ENCODE measurements at places on chromosomes 6 and 20.

DNA sequence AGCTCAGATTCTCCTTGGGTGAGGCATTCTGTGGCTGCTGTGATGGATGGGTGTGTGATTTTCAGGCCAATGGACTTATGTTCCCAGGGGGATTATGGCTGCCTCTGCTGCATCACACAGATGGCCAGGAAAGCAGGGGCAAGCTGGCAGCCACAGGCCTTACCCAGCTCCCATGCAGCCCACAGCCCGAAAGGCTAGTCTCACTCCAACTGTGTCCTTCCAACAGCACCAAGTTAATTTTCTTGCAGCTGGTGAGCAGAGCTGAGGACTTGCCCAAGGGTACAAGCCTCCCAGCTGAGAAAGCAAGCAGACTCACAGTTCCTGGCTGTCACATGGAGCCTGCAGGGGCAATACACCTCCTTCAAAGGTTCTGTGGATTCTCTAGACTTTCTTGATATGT, 155.2 kb upstream of the KHDRBS2 start:
- no peak for DNase-seq

DNA sequence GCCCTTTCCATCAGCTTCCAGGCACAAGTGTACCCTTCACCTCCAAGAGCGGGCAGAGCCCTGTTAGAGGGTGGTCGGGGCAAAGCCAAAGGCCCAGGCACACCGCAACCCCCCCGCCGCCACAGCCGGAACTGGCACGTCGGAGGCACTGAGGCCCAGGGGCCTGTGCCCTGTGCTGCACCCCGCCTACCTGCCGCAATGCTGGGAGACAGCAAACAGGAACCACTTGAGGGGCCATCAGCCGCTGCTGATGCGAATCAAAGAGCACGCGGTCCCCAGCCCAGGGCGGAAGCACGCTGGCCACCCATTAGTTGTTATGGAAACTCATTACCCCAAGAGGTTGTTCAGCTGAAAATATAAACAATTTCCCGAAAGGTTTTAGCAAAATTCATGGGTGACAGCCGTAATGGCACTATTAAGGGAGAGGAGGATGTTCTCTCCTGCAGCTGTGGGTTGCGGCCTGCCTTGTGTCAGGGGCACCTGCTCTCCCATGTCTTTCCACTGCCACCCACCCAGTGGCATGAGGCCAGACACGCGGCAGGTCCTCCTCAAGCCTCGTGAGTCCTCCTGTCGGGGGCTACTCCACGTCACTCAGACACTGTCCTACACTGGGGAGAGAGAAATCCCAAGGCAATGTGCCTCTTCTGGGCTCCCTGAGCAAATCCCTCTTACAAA, 65.3 kb downstream of the EDN3 start:
- DNase-seq: no peak

DNA sequence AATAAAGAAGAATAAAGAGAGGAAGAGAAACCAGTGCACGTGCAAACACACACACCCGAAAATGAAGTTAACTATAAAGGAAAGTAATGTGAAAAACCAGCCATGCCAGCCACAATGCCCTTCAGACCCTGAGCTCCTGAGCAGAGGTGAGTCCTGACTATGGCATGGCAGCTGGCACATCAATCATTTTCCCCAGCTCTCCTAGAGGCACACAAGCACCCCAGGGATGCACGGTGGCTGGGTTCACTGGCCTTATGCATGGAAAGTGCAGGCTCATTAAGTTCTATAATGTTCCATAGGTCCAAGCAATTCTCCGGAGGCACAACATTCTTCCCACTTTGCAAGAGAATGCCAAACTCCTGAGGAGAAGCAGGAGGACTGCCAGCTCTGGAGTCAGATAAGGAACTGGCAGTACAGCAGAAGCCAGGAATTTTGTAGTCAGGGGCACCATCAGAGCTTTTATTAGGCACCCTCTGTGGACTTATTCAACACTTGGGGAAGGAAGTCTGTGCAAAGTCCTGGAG, 175.0 kb upstream of the PRDM1 start:
- DNase-seq: no peak

DNA sequence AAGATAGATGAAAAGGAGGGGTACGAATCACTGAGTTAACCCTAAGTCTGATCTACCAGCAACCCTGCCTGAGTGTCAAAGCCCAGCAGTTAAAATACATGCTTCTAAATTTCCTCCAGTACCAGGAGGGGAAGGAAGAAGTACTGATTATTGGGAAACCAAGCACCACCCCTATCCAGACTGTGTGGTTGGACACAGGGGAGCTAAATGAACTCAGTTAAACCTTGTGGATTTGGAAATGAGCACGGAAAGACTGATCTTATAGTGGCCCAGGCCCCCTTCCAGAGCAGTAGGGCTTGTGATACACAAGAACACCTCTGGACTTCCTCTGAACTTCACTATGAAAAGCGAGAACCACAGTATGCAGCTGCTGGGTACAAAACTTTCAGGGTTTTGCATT, 585.6 kb downstream of the MAFB start:
- no peak for DNase-seq

DNA sequence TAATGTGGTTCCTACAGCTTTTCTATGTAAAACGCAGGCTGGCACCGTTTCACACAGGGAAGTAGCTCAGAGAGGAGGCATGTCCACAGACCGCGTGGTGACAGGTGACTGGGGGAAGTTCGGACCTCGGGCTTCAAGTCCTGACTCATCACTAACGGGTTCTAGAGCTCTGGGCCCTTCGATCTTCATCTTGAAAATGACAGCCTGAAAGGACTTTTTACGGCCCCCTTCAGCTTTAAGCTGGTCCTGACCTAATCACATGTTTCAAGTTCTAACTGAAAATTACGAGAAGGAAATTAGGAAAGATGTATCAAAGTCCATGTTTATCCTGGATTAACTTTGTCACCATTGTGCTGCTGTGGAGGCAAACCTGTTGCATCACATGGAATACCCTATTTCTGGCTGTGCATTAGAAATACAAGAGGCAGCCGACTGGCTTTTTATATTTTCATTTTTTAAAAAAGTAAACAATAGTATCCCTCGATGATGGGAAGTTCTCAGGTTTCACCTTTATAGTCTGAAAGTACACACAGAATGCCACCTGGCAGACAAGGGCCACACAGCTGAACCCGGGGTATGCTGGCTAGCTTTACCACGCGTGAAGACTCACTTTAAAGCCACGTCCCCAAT, 2.0 kb downstream of the MAN1A1 start:
- DNase-seq: peak; percentile 8

DNA sequence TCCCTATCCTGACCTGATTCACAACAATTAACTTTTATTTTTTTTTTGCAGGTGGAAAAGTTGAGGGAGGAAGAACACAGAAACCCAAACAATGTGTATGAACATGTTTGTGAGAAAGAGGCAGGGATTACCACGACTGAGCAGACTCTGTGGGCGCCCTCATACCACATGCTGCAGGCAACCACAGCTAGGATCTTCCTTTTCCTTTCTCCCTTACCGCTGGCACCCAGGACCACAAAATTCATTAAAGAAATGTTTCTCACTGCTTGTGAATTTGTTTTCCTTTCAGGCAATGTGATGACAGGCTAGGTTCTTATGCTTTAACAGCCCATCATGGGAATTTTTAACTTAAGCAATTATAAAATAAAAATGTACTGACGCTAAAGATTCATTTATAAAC, 287.1 kb downstream of the GMDS start:
- DNase-seq: no peak

DNA sequence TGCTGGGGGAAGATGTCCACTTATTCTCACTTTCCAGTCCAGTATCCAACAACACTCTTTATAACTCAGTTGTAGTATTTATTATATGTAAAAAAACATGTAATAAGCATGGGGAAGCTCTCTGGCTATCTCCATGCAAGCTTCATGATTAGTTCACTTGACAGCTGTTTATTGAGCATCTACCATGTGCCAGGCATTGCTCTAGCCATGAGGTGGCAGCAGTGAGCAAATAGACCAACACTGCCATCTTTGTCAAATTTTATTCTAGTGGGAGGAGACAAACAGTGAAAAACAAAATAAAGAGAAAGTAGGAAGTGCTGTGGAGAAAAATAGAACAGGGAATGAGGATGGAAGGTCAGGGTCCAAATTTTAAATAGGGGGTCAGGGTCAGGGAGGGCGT, 131.8 kb downstream of the CFAP61 start:
- no peak for DNase-seq

- no peak for DNase-seq
Measured at GRCh38 chr6:162538643-162539064, 188.9 kb downstream of the PRKN start.

DNA sequence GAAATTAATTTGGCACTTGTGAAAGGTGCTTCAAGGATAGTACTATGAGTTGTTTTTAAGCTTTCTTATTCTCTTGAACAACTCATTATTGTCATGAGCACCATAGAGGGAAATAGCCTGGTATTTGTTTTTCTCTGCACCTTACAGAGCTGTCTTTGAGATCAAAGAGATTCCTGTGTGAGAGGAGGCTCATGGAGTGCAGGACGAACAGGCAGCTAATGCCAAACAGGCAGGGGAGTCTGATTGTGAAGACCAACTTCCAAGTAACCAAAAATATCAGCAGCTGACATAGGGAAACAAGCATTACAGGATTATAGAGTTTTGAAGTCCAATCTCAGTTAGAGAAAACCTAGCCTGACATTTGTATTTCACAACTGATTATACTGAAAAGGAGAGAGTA, 110.6 kb upstream of the TENT5A start:
- no peak for DNase-seq

GRCh38 chr20:62929051-62929538, 2.8 kb upstream of the DIDO1 start:
- DNase-seq: peak; percentile 56

GRCh38 chr20:12262747-12263146, 345.1 kb downstream of the BTBD3 start:
- DNase-seq: no peak

GRCh38 chr6:43884652-43885022, 114.6 kb downstream of the VEGFA start:
- DNase-seq: no peak

DNA sequence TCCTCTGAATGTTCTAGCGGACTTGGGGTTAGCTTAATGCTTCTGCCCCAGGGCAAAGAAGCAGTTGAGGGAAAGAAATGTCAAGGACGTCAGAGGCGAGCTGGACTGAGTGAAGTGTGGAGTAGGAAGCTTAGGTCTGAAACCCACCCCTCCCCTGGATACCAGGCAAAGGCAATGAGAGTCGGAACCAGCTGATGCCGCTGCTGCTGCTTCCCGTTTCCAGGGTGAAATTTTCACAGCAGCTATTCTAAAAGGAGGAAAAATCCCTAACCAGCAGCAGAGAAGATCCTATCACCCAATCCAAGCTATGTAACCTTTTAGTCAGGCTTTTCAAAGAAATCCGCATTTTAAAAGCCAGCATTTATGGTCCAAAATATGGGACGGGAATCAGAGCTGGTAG, 564.3 kb downstream of the LMBRD1 start:
- no peak for DNase-seq

- no peak for DNase-seq
Measured at GRCh38 chr6:156787569-156788492, 10.7 kb downstream of the ARID1B start.

GRCh38 chr6:147826698-147827097, 318.2 kb downstream of the SAMD5 start:
- DNase-seq: no peak

GRCh38 chr20:42024653-42025052, 406.5 kb upstream of the CHD6 start:
- no peak for DNase-seq

DNA sequence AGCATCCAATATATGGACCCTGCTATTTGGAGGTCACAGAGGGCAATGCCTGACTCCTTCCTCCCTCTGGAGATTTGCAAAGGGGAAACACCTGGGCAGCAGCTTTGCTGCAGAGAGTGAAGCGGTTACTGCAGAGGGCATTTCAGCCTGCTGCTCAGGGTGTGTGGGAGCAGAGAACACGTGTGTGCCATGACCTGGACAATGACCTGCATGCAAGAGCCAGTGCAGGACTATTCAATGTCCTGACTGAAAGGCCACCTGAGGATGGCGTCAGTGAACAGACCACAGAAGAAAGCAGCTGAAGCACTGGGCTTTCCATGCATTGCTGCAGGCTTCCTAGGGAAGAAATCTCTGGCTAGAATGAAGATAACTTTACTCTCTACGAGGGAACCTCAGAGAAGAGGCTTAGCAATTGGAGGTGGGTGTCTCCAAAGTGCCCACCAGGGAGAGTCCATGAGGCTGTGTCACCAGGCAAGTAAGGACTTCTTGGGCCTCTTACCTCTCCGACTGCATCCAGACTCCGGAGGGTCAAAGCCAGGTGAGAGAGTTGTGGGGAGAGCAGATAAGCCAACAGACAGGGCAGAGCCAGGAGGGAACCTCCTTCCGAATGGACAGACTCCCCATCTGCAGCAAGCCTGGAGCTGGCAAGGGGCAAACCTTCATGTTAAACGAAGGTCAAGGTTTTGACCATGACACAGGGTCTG, 52.9 kb upstream of the PMEPA1 start:
- DNase-seq: no peak

GRCh38 chr6:28565823-28566526, 40.3 kb downstream of the GPX5 start:
- no peak for DNase-seq

GRCh38 chr20:41145821-41146620, 8.7 kb downstream of the PLCG1 start:
- no peak for DNase-seq

GRCh38 chr6:133741375-133741861, 147.5 kb upstream of the TCF21 start:
- no peak for DNase-seq

GRCh38 chr6:5202206-5202605, 58.5 kb downstream of the LYRM4 start:
- DNase-seq: no peak

- DNase-seq: no peak
Measured at GRCh38 chr6:134840086-134840867, 109.6 kb downstream of the ALDH8A1 start.

DNA sequence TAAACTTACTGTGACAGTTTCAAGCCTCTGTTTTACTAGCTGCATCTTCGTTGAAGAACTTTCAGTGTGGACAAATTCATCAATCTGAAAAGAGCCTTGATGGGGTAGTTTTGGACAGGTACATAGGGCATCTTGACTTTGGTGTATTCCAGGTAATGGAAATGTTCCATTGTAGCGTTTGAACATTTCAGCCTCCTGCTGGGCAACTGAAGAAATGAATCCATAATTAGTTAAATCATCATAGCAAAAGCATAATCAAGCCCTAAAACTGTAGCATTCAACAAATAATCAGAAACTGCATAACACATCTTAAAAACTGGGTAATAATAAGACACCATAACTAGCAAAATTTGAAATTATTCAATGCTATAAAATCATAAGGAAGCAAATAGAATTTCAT, 86.2 kb downstream of the AHI1 start:
- DNase-seq: no peak

All from activated T-helper 1 cell treated with anti-CD3 and anti-CD28 coated beads, Interleukin-2, amount 50 U/mL, for 16 hours (primary cell).